ENCODE measurements at places on chromosomes 2 and 18.

GRCh38 chr2:96662360-96662759 is 19.8 kb downstream of the FER1L5 start:
- no peak for DNase-seq

DNA sequence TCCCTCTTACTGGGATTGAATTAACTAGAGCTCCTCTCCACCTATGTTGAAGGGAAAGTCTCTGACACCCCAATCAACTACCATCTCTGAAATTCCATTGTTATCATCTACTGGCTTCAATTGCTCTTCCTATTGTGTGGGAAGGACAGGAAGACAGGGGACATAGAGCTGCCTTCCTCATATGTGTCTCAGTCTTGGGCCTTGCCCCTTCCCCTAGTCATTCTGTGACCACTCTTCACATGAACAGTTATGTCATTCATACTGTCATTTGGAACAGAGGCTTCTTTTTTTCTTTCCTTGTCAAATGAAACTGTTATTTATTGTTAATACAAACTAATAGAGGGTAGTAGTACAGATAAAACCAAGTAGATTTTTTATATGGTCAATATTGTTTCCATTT is 69.6 kb upstream of the EMILIN2 start:
- DNase-seq = no peak

- DNase-seq = no peak
Measured at GRCh38 chr2:64405581-64406406, 48.2 kb upstream of the LGALSL start.

DNA sequence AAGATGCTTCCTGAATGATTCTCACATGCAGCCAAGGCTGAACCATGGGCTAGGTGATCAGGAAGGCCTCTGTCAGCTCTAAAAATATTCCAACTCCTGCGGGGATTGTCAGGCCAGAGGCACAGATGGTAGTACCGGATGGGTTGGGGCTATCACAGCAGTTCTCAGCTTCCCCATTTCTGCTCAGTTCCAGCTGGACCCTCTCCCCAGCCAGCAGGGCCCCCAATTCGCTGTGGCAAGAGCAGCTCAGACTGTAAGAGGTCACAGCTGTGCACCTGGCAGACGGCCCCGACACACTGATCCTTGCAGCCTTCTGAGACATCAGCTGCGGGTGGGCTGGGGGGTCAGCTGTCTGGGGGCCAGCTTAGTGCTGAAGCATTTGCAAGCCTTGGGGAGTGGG is 43.6 kb upstream of the TCF7L1 start:
- DNase-seq = no peak

DNA sequence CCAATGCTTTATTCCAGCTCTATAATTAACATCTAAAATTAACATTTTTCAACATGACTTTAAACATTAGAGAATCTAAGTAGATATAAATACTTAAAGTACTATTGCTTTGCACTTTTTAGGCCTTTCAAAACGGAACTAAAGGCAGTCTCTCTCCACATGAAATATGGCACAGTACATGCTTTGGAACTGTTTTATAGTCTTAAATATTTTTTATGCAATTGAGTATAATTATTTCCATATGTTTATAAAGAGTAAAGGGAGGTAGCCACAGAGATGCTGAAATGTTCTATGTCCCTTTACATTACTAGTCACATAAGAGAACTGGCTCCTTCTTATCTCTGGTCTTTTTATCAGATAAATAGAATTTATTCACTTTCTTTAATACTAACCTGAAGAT is 674.0 kb downstream of the PLCL1 start:
- DNase-seq = no peak

GRCh38 chr2:33240178-33240577 is 236.3 kb upstream of the RASGRP3 start:
- no peak for DNase-seq

DNA sequence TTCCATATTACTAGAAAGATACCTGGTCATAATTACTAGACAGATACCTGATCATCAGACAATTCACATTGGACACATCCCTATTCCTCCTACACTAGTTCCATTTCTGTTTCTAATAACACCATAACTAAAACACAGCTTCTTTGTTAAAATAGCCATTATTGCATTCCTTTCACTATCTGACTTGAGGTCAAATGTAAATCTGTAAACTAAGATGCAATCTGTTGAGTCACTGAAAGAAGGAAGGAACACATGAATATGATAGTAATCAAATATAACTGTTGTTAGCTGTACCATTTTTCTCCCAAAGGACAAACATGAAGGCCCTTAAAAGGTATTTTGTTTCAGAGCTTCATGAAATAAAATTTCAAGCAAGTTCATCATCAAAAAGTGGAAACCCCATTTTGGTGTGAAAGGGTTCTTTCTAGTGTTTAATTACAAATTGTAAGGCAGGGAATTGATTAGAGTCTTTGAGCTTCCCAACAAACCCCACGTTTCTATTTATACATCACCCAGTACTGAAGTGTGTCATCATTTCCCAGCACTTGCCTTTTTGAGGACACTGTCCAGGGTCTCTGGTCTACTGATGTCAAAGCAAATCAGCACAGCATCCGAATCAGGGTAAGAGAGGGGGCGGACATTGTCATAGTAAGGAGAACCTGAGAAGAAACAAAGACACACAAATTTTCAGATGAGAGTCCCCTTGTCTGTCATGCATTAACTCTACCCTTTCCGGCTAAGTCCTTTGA is 13.0 kb downstream of the RND3 start:
- no peak for DNase-seq

GRCh38 chr2:186889101-186889879 is 40.3 kb upstream of the ZSWIM2 start:
- DNase-seq = no peak

GRCh38 chr18:46071653-46072375 is at the start of gene PSTPIP2:
Gene PSTPIP2, minus strand, starts transcription at chr18:46072260. Its CDS starts 72 bp downstream, at chr18:46072188.
- DNase-seq = peak; percentile 54

GRCh38 chr18:51426996-51427395 is 229.5 kb upstream of the MEX3C start:
- no peak for DNase-seq

DNA sequence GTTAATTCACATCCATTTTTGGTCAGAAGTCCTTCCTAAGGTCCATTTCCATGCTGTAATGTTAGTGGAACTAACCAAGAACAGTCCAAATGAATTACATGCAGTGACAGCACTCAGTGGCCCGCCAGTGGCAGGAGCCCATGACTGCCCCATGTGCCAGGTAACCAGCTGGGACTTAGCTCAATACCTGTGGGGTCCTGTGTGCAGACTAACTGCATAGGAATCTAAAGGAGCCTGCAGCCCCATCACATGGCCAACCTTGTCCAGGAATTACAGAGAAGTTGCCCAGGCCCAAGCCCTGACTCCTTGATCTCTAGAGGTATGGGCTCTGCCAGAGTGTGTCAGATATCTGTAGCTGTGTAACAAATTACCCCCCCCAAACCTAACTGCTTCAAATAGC is 35.4 kb upstream of the GPR17 start:
- no peak for DNase-seq

GRCh38 chr2:189576396-189576795 is 4.2 kb downstream of the SLC40A1 start:
- DNase-seq = no peak

GRCh38 chr2:17892770-17893534 is 14.5 kb downstream of the KCNS3 start:
- DNase-seq = no peak

DNA sequence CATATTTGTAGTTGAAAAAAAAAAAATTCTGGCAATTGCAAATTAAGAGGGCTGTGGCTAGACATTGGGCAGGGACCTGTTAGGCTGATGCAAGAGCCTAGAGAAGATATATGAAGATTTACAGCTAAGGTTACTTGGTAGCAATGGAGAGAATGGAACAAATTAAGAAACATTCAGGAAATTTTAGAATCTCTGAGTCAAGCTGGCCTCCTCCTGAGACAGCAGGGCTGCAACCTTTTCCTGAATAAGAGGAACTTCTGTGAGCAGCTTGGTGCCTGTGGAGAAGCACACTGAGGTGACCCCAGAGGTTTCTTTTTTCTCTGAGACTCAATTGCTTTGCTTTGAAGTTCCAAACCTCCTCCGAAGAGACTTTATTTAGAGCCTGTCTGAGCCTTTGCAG is 118.6 kb upstream of the LRATD1 start:
- DNase-seq = no peak

- no peak for DNase-seq
Measured at GRCh38 chr18:42351455-42351854, 396.4 kb downstream of the PIK3C3 start.

GRCh38 chr2:23746141-23746863 is 180.6 kb downstream of the ATAD2B start:
- DNase-seq = no peak

DNA sequence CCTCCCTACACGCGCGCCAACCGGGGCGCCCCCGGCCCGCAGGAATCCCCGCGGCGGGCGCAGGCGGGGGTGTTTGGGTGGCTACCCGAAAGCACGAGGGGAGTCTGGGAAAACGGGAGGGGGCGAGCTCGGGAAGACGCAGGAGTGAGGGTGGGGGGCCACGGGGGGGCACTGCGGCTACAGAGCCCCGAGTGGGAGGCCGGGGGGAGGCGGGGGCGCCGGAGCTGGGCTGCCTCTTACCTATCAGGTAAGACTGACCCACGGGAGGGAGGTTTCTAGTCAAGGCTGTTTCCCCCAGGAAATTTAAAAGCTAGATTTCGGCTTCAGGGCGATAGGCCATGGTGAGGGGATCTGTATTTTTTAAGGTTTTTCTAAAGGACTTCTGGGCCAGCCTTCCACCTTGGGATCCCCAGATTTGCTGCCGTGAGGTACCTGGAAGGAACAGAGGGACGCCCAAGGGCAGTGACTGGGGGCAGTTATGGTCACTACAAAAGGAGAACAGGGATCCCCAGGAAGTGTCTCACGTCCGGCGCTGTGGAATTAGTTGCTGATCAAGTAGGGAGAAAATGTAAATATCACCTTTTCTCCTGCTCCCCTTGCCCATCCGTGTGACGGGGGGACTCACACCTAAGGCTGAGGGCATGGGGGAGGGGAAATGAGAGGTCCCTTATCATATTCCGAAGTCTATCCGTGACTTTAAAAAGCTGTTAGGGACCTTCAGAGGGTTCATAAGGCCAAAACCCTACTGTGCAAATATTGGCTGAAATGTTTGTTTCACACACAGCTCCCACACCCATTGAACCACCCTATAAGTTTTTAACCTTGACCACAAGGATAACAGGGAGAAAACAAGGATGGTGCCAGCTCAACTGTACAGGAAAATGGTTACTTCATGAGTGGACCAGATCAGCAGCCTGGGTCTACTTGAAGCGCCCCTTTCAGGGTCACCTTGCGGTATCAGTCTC is 638 bp upstream of the IRS1 start:
- no peak for DNase-seq

DNA sequence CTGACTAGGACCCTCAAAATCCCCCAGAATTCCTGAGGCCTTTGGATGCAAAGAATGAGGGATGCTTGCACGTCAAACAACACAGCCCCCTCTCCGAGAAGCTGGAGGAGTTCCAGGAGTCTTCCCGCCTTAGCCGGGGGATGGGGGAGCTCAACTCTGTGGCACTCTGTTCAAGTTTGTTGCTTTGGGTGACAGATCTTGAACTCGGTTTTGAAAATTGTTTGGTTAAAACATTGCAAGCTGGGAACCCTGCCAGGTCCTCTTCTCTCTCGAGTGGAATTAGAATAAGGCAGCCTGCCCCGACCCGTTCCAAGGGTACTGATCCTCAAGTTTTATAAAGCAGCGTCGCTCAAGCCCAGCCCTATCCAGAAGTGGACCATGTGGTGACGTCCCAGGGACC is 244.1 kb downstream of the LOXHD1 start:
- no peak for DNase-seq

DNA sequence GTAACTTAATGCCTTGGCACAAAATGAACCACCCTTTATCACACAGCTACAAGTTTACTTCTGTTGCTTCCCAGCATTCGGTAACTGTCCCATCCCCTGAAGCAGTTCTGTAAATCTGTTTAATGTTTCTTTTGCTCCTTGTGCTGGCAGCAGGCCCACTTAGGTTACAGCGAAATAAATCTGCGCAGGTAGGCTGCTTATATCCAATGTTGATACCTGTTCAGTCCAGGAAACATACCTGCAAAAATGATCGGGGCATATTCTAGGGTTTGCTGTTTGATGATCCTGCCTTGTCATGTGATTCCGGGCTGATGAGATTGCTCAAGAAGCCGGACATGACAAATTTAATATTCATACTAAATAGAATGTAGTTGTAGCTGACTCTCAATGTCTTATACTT is 23.3 kb downstream of the PELI1 start:
- DNase-seq = no peak

DNA sequence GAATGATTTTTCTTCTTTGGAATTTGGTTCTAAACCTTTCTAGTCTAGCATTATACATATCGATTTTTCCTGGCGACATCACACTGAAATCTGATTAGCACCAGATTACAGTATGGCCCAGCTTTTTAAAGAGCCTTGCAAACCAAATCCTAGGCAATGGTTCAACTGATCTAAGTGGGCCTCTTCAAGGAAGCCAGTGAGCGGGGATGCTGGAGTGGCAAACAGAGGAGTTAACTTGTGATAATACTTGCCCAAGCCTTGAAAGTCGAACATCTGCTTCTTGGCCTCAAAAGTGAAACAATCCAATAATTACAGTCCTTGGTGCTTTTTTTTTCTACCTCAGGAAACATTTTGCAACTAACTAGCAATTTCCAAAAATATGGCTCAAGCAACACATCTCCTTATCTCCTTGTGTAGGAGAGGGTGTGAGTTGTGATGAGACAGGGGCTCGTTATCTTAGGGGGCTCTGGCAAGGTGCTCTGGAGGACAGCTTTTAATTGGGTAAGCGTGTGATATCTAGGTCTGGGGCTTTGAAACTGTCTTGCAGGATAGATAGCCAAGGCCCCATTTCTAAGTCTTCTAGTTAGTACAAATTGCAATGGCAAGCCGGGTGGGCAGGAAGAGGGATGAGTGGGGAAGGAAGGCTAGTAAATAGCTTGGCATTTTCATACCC is 240.2 kb upstream of the CCDC68 start:
- no peak for DNase-seq

DNA sequence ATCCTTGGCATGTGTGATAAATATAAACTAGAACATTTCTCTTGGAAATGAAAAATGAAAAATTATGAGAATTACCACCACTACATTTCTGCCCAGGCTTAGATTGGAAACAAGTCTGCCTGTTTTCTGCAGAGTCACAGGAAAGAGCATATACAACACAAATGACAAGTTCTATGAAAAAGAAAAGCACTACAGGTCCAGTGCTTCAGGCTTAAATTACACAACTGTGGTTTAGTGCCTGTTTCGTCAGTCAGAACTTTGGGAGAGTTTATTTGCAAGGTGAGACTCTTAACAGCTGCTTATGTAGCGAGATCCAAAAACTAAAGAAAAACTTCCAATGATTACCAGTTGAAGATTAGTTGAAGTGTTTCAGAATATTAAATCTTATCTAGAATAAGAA is 68.9 kb downstream of the RTN4 start:
- DNase-seq = no peak
